Karpas-422 (cell line): ENCODE measurements at places on chromosomes 1 and 21. TPM values are rescaled to one million over a fixed set of nuclear protein-coding genes. Genes with fewer than 3 reads are reported as not detected.

Gene ARHGEF16
- not detected in 2 replicates for total RNA-seq

DNA sequence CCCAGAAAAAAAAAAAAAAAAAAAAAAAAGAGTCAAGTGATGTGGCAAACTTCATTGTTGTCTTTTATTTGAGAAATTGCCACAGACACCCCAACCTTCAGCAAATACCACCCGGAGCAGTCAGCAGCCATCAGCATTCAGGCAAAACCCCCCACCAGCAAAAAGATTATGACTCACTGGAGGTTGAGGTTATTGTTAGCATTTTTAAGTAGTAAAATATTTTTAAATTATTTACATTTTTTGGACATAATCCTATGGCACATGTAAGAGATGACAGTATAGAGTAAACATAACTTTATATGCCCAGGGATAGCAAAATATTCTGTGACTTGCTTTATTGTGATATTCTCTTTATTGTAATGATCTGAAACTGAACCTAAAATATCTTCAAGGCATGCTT lies 95.6 kb downstream of the CENPF start:
- DNase-seq, result no peak

DNA sequence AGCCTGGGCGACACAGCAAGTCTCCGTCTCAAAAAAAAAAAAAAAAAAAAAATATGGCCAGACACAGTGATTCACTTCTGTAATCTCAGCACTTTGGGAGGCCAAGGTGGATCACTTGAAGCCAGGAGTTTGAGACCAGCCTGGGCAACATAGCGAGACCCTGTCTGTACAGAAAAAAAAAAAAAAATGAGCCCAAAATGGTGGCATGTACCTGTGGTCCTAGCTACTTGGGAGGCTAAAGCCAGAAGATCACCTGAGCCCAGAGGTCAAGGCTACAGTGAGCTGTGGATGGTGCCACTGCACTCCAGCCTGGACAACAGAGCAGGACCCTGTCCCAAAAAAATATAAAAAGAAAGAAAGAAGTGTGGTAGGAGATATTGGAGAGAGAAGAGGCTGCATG lies 1.7 kb upstream of the TESK2 start:
- no peak for DNase-seq

GRCh38 chr1:18480315-18481189 lies at the start of gene KLHDC7A:
TSS of gene KLHDC7A (plus strand) at chr1:18480930. CDS start at chr1:18480982, 52 bp downstream.
- no peak for DNase-seq

GRCh38 chr1:155218854-155219591 lies 10.5 kb downstream of the MTX1 start:
- peak; percentile 76 for DNase-seq

GRCh38 chr1:216958569-216958968 lies 235.3 kb upstream of the ESRRG start:
- no peak for DNase-seq

- DNase-seq, result no peak
Measured at GRCh38 chr1:176541663-176542062, 78.7 kb downstream of the PAPPA2 start.

GRCh38 chr1:224203243-224204016 lies 20.4 kb downstream of the DEGS1 start:
- DNase-seq, result peak; percentile 60

- no peak for DNase-seq
Measured at GRCh38 chr1:183734543-183735036, 70.3 kb upstream of the RGL1 start.

GRCh38 chr1:18808550-18808949 lies 50.9 kb downstream of the TAS1R2 start:
- DNase-seq, result no peak

Gene POU3F1
- 0.07 TPM in 1 of 2 replicates, not detected in the other for total RNA-seq

DNA sequence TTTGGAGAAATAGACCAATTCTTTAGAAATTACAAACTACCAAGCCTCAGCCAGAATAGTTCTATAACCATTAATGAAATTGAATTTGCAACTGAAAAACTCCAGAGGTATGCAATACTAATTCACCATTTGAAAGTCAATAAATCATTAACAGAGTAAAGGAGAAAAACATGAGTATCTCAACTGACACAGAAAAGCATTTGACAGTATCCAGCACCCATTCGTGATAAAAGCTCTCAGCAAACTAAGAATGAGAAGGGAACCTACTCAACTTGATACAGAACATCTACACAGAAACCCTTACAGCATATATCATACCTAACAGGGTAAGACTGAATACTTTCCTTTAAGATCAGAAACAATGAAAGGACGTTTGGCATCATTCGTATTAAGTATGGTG lies 54.3 kb downstream of the ST6GALNAC5 start:
- no peak for DNase-seq

Gene HSD3B2
- total RNA-seq, result not detected in 2 replicates

DNA sequence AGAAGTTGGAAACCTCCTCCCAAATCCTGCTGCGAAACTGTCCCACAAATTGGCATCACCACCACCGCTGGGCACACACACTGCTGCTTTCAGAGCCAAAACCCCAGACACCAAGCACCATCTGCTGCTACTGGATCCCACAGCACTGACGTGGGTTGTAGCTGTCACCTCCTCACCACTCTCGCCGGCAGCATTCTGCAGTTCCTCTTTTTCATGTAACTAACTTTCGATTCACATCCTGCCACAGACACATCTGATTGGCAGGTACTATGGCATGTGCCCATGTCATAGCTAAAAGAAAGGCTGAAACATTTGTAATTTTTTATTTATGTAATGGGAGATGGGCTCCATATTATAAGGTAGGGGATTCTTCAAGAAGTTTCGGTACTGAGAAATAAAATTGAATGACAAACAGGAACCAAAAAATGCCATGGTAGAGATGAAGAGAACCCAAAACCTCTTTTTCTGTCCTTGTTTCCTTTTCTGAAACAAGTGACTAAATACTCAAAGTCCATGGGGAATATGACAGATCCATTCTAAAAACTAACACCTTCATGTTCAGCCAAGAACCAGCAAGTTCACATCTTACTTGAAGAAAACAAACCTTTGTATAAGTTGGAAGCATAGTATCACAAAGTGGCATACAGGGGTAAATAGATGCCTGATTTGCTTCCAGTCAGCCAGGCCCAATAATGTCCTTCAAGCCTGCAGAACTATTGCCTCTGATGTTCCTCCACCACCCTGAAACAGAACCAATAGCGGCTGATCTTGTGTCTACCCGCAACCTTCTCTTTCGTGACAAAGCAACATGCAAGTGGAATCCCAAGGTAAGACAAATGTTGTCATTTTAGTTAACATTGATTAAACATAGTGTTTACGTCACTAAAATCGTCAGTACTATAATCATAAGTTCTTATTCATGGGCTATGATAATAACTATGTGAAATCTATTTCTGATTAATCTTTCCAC lies 26.6 kb upstream of the RGS13 start:
- DNase-seq, result peak; percentile 96

Gene DAB1
- total RNA-seq, result 0.78 and 0.83 TPM in 2 replicates

GRCh38 chr21:45006536-45007095 lies 66.8 kb downstream of the SLX9 start:
- no peak for DNase-seq

DNA sequence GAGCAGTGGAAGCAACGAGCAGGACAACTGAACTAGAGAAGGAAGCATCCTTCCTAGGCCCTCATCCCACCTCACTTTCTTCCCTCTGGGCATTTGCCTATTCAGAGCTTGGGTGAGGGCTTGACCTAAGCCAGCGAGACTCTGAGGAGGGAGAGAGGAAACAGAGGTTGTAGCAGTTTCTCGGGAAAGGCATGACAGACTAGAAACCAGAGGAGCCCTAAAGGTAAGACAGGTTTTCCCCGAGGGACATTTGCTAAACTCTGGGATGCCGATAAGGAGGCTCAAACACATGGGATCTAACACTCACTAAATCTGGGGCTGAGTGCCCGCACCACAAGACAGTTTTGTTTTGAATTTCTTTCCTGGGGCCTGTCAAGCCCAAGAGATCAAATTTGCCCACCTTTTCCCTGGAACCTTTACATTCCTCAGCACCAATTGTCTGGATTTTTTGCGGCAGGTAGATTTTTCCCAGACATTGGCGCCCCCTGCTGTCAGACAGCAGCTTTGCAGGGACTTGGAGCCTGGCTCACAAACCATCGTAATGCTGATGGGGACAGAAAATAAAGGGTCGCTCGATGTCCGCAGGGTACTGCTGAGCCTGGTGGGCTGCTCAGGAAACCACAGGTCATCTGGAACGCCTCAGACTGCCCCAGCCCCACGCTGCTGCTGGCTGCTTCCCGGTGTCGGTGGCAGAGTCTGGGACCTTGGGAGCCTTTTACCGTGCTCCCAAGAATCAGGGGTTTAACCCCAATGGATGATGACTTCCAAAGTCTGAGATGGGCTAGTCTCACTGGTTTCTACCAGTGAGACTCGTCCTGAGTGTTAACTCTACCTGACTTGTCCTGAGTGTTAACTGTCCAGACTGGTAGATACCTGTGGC lies 23.4 kb upstream of the TSPAN2 start:
- DNase-seq, result peak; percentile 54

DNA sequence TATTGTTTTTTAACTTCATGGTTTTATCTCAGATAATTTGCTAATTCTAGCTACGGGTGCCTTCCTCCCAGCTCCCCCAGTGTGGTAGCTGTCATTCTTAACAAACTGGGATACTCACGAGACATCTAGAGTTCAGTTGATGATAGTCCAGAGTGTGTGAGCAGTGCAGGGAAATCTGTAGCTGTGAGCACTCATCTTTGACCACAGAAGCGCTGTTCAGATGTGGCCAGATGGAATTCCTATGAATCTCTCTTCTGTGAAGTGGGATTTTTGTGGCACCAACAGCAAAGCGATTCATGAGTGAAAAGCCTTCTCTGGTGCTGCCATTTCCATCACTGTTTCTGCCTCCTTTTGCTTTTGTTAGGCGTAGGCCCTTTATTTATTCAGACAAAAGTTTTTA lies 125.1 kb downstream of the NFIA start:
- no peak for DNase-seq

Gene ARPC5
- total RNA-seq, result 93.3 and 238 TPM in 2 replicates

Gene SLC6A17
- total RNA-seq, result not detected in 2 replicates

Gene HIVEP3
- 0.87 and 1.3 TPM in 2 replicates for total RNA-seq

DNA sequence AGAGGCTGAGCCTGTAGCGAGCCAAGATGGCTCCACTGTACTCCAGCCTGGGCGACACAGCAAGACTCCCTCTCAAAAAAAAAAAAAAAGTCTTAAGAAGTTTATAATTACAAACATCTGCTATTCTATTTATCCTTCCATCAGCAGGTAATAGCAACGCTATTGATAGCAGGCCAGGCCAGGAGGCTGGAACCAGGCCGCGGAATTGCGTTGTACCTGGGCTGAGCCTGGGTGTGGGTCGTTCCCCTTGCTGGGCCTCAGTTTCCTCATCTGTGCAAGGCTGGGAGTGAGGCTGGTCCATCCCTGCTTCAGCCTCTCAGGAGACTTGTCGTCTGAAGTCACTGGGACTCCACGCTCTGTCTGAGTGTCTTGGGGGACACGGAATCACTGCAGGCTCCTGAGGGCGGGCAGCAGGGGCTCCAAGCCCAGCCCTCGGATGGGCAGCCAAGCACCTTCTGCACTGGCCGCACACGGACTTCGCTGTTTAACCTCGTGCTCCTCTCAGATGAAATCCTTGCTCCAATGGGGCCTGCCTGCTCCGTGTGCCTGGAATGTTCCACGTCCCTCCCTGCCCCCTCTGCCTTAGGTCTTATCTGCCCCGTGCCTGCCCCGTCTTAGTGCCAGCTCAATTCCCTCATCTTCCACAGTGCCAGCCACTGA lies 103.9 kb upstream of the C1orf174 start:
- DNase-seq, result no peak

Gene BCL2L15
- 0.48 and 1.0 TPM in 2 replicates for total RNA-seq

Gene CCDC30
- total RNA-seq, result 2.1 and 2.9 TPM in 2 replicates

- DNase-seq, result no peak
Measured at GRCh38 chr1:94846308-94846707, 26.2 kb downstream of the SLC44A3 start.

DNA sequence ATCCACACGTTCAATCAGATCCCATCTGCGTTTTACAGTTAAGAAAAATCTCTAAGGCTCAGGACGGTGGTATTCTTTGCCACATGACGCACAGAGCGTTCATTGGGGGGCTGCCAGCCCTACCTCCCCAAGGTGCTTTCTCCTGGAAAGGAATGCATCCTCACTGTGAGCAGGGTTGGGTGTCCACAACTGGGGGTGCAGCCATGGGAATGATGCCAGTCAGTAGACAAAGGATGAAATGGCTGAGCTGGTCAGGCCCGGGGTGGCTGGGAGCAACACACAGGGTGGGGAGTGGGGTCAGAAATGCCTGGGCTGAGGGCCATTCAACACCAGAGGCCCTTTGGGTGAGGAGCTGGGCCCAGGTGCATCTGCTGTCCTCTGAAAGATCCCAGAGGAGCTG lies 25.9 kb downstream of the OPTC start:
- no peak for DNase-seq

GRCh38 chr1:185598332-185598731 lies 135.9 kb upstream of the HMCN1 start:
- peak; percentile 61 for DNase-seq

DNA sequence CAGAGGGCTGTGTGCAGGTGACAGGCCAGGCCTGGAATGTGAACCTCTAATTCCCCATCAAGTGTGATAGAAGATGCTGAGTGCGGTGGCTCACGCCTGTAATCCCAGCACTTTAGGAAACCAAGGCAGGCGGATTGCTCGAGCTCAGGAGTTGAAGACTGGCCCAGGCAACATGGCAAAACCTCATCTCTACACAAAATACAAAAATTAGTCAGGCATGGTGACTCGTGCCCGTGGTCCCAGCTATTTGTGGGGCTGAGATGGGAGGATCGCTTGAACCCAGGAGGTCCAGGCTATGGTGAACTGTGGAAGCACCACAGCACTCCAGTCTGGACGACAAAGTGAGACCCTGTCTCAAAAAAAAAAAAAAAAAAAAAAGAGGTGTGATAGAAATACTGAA lies 40.1 kb upstream of the PUM1 start:
- no peak for DNase-seq

DNA sequence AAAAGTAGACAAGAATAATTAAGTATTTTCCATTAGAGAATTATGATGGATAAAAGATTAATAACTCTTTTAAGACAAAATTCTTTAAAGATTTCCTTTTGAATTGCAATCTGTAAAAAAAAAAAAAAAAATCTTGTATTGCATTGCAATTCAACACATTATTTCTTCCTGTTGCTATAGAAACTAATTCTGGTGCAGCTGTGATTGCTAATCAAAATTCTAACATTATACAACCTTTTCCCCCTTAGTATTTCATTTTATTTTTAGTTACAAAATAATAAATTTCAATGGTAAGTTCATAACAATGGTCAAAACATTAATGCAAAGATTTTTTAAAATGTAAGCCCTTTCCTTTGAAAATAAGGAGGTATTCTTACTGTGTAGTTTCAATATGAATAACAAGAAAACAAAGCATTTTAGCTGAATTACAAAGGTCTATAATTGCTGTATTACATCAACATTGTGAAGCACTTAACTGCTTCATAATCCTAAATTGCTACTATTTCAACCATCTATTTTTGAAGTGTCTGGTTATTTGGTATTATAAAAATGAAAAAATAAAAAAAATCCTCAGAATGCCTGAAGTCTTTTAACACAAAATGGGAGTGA lies 135.0 kb downstream of the SYT14 start:
- DNase-seq, result no peak

Gene MAP1LC3C
- total RNA-seq, result 0.67 and 2.2 TPM in 2 replicates
